Cardiac fibroblast (primary cell): ENCODE measurements at places on chromosomes 5 and 9.

- peak; percentile 12 for DNase-seq
Observed at GRCh38 chr5:173180331-173180730, 36.0 kb downstream of the BNIP1 start.

DNA sequence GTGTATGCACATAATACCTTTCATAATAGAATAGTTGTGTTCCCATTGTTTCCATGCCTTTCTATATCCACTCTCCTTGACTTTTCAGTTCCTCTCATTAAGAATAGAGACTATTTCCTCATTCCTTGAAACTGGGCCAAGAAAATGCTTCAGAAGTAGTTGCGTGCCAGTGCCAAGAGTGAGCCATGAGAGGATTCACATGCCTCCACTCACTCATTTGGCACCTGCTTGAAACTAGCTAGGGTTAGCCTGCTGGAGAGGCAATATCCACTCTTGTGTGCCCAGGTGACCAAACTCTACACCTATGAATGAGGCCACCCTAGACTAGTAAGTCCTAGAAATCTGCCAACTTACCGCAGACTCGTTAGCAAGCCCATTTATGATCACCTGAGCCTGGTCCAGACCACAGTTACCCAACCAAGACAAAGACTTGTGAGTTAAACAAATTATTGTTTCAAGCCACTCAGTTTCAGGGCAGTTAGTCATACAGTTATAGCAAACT lies 276.3 kb downstream of the EPB41L4A start:
- DNase-seq = peak; percentile 89

DNA sequence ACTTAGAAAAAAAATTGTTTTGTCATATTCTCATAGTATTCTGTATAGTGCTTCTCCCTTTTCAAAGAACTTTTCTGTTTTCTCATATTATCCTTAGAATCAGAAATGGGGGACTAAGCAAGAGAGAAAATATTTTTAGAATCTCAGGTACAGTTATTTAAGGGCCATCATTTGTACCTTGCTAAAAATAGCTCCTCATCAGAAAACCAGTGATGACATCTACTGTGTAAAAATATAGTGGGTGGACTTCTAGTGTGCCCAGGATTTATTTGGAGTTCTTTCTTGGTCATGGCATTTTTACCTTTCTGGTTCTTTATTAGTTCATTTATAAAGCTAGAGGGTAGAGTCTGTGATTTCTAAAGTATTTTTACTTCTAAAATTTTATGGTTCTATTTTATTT lies 82.5 kb downstream of the CSNK1G3 start:
- no peak for DNase-seq

DNA sequence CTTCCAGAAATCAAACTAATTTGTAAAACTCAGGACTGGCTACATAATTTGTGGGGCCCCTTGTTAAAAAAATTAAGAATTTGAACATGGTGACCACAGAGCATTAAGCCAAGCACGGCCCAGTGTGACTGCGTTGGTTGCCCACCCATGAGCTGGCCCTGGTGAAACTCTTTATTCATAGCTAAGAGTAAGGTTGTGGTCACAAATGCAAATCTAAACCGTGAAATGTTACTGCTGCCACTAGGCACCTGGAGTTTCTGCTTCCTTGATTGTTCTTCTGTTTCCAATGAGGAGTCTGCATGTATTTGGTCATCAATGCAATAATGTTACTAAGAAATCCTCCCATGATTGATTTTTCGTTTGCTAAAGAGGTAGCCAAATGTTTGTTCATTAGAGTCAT lies 4.2 kb downstream of the GCNT1 start:
- DNase-seq = no peak

DNA sequence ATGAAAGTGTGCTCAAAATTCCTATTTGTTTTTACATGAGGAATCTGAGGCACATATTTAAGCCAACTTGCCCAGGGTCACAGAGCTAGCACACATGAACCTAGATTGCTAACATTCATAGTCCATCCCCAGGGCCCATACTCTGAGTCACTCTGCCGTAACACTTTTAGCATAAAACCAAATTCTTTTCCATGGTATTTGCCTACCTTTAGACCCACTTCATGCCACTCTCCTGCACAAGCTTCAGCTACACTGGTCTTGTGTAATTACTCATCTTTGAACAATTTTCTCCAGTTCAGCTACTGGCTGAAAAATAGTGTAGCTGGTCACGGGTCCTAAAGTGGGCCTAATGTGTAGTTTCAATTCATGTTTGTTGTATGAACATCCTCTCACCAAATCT lies 200.7 kb downstream of the SLC12A2 start:
- no peak for DNase-seq

- no peak for DNase-seq
Observed at GRCh38 chr5:132526974-132527564, 16.3 kb downstream of the IL5 start.

DNA sequence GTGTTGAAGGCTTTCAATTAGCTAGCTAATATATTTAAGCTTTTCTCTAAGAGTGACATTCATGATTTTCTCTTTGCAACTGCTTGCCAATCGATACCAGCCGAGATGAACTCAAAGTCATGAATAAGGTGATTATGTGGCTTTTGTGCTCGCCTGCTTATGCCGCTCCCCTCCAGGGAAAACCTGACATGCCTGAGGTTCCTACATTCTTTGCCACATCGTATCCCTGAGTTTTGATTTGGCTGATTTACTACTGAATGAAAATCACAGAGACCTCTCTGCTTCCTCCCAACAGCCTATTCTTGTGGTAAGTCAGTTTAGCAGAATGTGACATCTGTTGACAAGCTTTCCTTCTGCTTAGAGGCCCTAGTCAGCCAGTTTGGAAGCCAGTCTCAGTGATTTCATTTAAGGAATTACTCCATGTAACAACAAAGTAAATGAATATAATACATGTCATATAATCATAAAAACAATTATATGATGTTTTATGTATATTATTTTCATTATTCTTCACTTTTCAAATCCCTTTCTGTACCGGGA lies 513.4 kb downstream of the CSNK1G3 start:
- no peak for DNase-seq

- no peak for DNase-seq
Observed at GRCh38 chr9:131012023-131012334, 3.0 kb downstream of the LAMC3 start.

DNA sequence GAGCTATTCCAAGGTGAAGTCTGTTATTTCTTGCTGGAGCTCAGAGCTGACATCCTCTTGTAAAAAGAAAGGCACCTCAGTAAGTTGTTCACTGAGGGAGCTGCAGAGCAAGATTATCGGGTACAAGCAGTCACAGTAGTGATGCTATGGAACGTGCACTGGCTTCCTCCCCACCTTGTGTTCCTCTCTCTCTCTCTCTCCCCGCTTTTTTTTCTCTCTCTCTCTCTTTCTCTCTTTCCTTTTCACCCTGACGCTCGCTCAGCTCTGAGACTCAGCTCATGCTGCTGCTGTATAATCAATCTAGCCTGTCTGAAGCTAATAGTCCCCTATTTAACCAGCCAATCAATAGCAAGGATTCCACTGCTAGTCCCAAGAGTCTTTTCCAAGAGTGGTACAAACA lies 587.6 kb upstream of the CDH18 start:
- no peak for DNase-seq

- DNase-seq = no peak
Observed at GRCh38 chr9:131306397-131307004, 17.0 kb downstream of the PLPP7 start.

DNA sequence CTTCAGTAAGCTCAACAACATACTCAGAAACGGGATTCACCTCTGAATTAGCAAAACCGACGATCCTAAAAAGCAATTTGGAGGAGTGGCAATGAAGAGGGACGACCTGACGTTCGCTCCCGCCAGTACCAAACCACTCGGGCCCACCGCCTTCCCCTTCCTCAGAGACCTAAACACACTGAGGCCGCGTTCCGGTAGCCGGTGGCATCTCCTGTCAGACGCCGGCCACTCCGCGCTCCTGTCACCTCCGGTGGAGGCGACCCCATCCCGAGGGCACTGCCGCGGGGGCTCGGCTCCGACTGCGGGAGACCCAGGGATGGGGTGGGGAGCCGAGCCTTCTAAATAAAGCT lies 617 bp downstream of the PPP6C start:
- peak; percentile 12 for DNase-seq

DNA sequence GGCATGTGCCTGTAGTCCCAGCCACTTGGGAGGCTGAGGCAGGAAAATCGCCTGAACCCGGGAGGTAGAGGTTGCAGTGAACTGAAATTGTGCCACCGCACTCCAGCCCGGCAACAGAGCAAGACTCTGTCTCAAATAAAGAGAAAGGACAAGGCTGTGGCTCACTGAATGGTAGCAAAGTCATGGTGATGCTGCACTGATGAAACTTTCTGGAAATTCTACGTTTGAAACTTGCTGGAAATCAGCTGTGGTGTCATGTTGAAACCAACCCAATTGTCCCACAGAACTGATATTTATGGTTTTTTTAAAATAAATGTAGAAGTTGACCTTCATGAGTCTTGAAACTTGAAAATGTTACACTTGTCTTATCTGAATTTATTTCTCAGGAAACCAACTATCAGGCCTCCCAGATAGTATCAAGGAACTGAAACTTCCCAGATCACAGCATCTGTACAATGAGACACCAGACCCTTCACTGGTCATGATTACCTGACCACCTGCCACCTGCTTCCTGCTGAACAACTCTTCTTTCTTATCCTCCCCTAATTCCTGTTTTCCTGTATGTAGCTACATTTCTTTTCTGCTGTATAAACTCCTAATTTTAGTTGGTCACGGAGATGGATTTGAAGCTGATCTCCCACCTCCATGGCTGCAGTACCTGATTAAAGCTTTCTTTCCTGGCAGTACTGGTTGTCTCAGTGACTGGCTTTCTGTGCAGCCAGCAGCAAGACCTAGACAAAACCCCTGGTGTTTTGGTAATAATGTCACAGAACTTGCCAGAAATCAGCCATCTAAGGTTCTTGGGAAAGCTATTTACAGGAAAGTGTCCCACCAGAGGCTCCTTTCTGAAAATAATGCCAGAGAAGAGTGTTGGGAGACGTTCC lies 5.6 kb upstream of the TBC1D13 start:
- no peak for DNase-seq
